IMR-90 (cell line): ENCODE measurements at places on chromosomes 13 and 19. TPM values are rescaled to one million over a fixed set of nuclear protein-coding genes. Genes with fewer than 3 reads are reported as not detected.

Gene TSSK6
- 0.56 and 1.3 TPM in 2 replicates for total RNA-seq

Gene SIGLEC5
- total RNA-seq = not detected in 2 replicates

Gene WASF3
- 4.3 and 5.8 TPM in 2 replicates for total RNA-seq

Gene PDE4C
- 0.18 TPM in 1 of 2 replicates, not detected in the other for total RNA-seq

Gene C3
- total RNA-seq = 0.28 TPM in 1 of 2 replicates, not detected in the other

Gene CACNG6
- total RNA-seq = not detected in 2 replicates

Gene STOML3
- total RNA-seq = not detected in 2 replicates

Gene FFAR3
- total RNA-seq = not detected in 2 replicates

Gene GIPC1
- 74.2 and 77.5 TPM in 2 replicates for total RNA-seq

Gene KCNJ14
- total RNA-seq = under 0.01 and 0.18 TPM in 2 replicates
